SW 1271 (cell line): ENCODE measurements at places on chromosomes 2 and 18.

DNA sequence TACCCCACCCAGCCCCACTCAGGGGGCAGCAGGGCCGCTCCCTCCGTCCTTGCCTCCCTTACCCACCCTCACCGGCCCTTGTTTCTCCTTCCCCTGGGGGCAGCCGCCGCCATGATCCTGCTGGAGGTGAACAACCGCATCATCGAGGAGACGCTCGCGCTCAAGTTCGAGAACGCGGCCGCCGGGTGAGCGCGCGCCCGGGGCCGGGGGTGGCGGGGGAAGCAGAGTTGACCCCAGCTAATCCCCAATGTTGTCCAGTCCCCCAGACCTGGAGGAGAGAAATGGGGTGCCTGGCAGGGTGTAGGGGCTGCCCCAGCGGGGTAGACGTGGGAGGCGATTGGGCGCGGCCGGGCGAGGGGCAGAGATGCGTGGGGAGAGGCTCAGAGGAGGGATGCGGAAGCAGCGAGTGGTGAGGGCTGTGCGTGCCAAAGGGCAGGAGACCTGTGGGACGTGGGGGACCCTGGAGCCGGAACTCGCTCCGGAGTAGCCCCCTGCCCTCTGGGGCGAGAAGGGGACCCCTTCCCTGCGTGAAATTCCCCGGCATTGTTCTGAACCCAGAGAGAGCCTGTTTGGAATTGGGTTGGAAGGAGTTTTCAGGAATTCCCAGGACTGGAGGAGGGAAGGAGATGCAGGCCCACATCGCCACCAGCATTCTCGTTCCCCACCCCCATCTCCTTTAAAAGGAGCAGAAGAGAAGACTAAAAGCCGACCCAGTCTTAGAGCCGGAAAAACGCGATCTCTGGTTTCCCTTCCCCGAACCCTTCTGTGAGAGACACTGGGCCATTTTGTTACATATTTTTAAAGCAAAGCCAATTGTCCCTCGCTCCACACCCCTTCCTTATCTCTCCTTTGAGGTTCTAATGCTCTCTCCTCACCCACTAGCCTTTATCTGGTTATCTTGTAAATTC, 625 bp downstream of the ARPC2 start:
- peak; percentile 21 for DNase-seq

GRCh38 chr2:222257645-222258044, 41.2 kb downstream of the PAX3 start:
- no peak for DNase-seq

GRCh38 chr2:202006301-202006700, 27.4 kb upstream of the FZD7 start:
- DNase-seq, result no peak

DNA sequence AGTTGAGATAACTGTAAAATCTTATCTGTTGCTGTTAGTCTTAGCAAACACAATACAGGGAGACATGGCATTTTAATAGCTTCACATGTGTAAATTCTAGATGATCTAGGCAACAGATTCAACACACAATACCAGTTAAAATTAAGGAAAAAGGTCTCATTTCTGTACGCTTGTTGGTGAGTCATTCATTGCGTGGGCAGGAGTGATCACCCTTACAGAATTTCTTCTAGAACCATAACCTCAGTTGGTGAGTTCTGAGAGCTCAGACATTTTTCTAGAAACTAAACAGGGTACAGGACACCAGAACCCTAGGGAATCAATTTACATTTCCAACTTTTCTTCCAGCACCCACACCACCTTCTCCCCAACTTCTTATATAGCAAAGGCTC, 81.9 kb downstream of the SLC8A1 start:
- no peak for DNase-seq

DNA sequence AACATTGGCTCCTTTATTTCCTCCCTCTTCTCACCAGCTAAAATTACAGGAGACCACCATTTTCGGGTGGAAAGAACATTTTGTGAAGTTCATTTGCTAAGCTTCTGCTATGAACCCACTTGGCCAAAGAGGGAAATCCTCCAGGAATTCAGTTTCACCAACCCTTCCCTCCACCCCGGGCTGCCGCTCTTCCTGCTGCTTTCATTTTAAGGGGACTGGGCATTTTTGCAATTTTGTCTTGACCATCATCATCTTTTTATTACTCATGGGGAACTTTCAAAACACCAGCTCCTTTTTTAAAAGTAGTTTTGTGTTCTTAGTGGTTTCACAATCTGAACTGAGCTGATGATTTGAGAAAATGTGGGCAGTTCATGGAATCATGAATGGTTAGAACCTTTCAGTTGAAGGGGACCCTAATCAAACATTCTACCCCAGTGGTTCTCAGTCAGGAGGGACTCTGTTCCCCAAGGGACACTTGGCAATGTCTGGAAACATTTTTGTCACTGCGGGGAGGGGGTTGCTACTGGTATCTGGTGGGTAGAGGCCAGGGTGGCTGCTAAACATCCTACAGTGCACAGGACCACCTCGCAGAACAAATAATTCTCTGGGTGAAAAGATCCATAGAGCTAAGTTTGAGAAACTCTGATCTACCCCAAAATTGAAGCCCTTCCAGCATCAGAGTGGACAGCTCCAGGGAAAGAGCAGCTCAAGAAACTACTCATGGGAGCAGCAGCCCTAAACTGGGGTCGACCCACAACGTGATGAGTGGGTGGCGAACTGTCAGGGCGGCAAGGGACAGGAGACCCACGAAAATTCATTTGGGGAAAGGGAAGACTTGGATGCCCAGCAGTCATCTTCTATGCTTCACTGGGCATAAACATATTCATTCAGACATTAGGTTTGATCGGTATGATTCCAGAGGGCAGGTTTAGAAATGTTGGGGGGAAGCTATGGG, 92.9 kb downstream of the ACKR3 start:
- DNase-seq, result no peak

DNA sequence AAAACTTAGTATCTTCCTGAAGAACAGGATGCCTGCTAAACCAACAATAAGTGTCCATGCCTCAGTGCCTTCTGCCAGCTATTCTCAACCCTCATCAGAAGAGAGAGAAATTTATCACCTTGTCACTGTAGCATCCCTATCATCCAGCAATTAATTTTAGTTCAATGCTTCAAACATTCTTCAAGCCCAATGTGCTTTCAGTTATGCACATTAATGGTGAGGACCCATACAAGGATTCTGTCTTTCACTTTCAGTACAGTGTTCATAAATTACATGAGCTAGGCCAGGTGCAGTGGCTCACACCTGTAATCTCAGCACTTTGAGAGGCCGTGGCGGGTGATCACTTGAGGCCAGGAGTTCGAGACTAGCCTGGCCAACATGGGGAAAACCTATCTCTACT, 47.0 kb upstream of the MSH6 start:
- no peak for DNase-seq
